ENCODE measurements at places on chromosomes 1 and 21.

DNA sequence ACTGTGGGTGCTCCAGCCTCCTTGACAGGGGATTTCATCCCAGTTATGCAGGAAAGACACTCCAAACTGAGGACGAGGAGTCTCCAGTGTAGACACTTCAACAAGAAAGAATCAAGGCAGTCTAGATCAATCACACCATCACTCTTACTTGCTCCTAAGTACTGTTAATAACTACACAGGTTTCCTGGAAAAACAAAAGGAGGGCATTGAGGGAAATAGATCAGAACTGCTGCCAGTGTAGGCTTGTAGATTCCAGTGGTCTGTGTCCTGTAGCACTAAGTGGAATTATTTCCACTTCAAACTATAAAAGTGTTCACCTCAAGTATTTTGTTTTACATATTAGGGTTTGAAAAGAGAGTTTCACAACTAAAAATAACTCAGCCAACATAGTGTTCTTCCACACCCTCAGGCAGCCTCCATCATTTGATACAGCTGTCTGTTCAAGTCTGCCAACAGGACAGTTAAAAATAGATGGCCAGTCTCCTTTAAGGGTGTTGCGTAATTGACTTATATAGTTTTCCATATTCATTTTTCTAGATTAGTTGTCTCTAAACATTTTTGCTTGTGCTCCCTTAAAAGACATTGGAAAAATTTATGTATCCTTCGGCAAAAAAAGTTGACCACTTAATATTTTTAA lies 32.0 kb upstream of the AGL start:
- DNase-seq: no peak

GRCh38 chr21:43597540-43598250 lies 61.6 kb downstream of the HSF2BP start:
- no peak for DNase-seq

- no peak for DNase-seq
Measured at GRCh38 chr1:68442006-68442405, 7.7 kb downstream of the RPE65 start.

DNA sequence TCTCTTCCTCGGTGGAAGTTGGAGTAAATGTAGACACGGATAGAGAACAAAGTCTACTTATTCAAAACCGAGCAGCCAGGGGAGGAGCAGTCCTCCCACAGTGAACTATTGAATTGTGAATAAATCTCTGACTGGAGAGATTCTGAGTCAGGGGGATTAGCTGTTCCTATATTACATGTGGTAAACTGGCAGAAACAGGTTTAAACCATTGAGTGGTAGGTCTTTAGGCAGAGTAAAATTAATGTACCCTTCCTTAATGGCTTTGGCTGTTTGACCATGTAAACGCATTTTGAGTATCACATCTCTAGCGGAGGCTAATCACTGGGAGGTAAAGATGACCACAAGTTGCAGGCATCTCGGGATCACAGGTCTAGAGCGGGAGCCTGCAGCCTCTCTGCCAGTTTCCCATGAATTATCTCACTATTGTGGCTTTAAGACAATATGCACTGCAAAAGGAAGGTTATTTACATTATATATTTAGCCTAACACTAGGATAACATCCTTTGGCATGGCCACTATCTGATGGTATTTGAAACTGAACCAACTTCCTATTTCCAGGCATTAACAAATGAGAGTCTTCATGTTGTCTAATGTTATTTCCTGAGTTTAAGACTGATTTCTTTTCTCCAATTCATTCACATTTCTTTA lies 7.9 kb upstream of the DISC1 start:
- no peak for DNase-seq

- no peak for DNase-seq
Measured at GRCh38 chr21:45322960-45323461, 35.3 kb upstream of the POFUT2 start.

GRCh38 chr1:30912913-30913652 lies 4.5 kb upstream of the SDC3 start:
- DNase-seq: no peak

- DNase-seq: no peak
Measured at GRCh38 chr1:232767305-232768074, 37.7 kb upstream of the MAP10 start.

DNA sequence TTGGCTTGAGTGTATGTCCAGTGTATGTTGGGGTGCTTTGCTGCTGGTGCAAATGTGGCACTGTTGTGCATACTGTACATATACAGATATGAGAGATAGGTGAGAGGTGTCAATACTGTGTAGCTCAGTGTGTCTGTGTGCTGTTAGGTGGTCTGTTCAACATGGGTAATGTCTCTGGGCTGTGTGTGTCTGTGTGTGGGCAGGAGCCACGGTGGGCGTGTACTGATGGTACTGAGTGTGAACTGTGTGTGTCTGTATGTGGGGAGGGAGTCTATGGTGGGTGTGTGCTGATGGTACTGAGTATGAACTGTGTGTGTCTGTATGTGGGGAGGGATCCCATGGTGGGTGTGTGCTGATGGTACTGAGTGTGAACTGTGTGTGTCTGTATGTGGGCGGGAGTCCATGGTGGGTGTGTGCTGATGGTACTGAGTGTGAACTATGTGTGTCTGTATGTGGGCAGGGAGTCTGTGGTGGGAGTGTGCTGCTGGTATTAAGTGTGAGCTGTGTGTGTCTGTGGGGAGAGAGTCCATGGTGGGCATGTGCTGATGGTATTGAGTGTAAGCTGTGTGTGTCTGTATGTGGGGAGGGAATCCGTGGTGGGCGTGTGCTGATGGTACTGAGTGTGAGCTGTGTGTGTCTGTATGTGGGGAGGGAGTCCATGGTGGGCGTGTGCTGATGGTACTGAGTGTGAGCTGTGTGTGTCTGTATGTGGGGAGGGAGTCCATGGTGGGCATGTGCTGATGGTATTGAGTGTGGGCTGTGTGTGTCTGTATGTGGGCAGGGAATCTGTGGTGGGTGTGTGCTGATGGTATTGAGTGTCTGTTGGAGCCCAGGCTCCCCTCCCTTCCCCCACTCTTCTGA lies 32.2 kb upstream of the FOXO6 start:
- no peak for DNase-seq

GRCh38 chr1:18360251-18360650 lies 120.5 kb upstream of the KLHDC7A start:
- no peak for DNase-seq

DNA sequence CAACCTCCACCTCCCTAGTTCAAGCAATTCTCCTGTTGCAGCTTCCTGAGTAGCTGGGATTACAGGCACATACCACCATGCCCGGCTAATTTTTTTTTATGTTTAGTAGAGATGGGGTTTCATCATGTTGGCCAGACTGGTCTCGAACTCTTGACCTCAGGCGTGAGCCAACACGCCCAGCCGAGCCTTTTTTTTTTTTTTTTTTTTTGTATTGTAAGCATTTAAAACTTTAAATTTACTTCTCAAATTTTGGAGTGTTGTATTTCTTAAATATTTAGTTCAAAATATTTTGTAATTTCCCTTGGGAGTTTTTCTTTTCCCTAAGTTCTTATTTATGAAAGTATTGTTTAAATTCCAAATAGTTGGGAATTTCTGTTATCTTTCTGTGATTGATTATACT lies 9.2 kb upstream of the SCAF4 start:
- no peak for DNase-seq

- DNase-seq: no peak
Measured at GRCh38 chr1:43435146-43436145, 18.3 kb downstream of the HYI start.

GRCh38 chr1:108852221-108852975 lies 4.5 kb downstream of the AKNAD1 start:
- no peak for DNase-seq

DNA sequence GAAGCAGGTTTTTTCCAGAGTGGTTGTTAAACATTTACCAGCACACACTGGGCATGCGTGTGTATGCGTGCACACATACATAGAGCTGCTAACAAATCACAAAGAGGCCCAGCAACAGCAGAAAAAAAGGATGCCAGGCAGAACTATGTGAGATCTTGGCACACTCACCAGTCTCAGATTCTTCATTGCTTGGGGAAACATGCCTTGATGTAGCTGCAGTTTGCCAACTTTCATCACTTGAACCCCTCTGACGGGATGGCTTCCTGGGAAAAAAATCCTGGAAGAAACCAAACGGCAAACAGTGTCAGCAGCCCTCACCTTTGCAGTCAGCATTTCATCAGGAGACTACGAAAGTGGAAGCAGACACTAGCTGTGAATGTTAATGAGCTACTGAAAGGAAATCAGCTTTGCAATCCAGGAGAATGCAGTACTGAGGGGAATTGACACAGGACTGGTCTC lies 609.1 kb downstream of the KIF26B start:
- DNase-seq: no peak

- no peak for DNase-seq
Measured at GRCh38 chr1:156813298-156813697, 3.4 kb downstream of the SH2D2A start.

GRCh38 chr21:43203591-43203990 lies 34.8 kb downstream of the CRYAA start:
- no peak for DNase-seq

GRCh38 chr1:14552246-14552965 lies 46.1 kb upstream of the KAZN start:
- no peak for DNase-seq

Measured in SW 1271 (cell line).